ENCODE measurements at places on chromosomes 12 and 14. TPM values are rescaled to one million over a fixed set of nuclear protein-coding genes. Genes with fewer than 3 reads are reported as not detected.

Gene EIF2S3B
- total RNA-seq, result 1.4 TPM

Gene KRT78
- not detected for total RNA-seq

Gene SLC17A8
- total RNA-seq, result not detected

Gene FAM181A
- not detected for total RNA-seq

Gene DNAJC22
- 0.85 TPM for total RNA-seq

Gene CCDC197
- not detected for total RNA-seq

Gene ALKBH2
- 11.7 TPM for total RNA-seq

Gene GYS2
- not detected for total RNA-seq

Gene APAF1
- total RNA-seq, result 40.8 TPM

GRCh38 chr12:28543021-28543890 is 353.0 kb downstream of the CCDC91 start:
- no peak for DNase-seq

DNA sequence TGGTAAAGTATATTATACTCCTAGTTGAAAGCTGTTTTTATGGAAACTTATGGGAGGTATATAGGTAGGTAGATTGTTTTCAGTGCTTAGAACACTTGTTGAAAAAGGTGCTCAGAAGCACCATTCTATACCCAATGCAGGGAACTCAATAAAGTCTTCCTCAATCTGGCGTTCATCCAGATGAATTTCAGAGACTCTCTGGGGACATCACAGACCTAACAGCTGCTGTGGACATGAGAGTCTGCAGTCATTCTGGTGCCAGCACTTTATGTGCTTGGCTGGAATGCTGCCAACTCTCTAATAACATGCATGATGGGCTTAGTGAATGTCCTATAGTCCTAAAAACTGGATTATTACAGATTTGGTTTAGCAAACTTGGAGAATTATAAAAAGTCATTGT is 115.9 kb downstream of the NTN4 start:
- peak; percentile 43 for DNase-seq

DNA sequence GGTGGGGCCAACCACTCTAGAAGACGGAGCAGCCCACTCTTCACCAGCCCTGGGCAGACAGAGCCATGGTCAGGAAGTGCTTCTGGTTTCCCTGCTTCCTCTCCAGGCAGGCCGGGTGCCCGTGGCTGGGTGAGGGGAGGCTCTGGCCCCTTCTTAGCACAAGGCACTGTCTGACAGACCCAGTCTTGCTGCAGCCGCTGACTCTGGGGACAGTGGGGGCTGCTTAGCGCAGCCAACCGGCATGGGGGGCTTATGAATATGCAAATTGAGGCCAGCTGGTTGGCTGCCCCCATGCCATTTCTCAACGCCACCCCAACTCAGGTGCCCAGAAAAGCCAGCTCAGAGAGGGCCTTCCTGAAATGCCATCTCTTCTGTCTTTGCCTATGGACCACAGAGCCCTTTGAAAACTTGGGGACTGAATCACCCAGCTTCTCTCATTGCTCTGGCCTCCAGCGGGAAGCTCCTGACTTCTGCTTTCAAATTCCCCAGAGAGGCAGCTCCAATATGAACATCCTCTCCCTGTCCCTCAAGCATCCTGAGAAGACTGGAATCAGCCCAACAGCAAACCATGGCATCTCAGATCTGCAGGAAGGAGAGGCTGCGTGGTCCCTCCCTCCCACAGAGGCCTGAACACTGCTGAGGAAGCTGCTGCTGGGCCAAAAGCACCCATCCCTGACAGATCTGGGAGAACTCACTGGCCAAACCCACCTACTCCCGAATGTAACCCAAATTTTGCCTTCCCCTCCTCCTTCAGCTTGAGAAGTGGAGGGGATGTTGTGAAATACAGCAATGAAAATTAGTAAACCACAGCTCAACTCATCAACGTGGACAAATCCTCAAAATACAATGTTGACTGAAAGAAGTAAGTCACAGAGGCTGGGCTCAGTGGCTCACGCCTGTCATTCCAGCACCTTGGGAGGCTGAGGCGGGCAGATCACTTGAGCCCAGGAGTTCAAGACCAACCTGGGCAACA is at the start of gene PROX2:
PROX2 (minus strand) TSS at position 205 of the 973 bp plus-strand sequence. CDS start 12,311 bp downstream, outside the sequence.
- DNase-seq, result no peak

DNA sequence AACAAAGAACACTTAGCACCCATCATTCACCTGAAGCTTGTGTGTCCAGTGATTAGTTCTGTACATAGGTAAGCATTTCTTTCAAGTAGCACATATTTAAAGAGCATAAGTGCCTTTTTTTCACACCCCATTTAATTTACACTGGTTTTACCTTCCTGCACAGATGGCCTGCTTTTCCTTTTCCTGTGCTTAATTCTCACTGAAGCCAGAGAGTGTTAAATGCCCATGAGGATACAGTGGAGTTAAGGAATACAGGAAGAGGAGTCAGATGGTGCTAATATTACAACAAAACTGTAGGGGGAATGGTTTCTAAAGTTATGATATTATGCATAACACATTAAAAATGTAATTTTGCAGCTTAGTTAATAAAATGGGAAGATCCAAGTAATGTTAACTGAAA is 31.0 kb upstream of the SLC38A1 start:
- no peak for DNase-seq

GRCh38 chr12:54991161-54991990 is 6.8 kb upstream of the TESPA1 start:
- no peak for DNase-seq

- no peak for DNase-seq
These were observed 50.0 kb downstream of the LGMN start for GRCh38 chr14:92698393-92698792.

DNA sequence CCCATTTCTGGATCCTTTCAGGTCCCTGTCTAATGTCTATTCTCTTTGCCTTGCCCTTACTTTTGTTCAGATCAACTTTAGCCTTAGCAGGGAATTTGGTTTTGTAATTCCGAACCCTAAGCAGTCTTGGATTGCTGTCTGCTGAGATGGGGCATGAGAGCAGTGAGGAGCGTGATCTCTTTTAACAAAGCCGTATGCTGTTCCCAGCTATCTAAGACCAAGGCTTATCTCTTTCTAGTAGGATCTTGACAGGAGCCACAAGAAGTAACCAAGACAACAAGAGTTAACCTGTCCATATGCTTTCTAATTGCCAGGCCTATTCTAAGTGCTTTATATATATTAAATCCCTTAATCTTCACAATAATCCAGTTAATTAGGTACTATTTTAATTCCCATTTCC is 4.5 kb upstream of the DHRS7 start:
- DNase-seq, result no peak

GRCh38 chr12:89857652-89858274 is 149.1 kb upstream of the ATP2B1 start:
- DNase-seq, result no peak

GRCh38 chr14:90593254-90594040 is 196.6 kb downstream of the CALM1 start:
- no peak for DNase-seq

DNA sequence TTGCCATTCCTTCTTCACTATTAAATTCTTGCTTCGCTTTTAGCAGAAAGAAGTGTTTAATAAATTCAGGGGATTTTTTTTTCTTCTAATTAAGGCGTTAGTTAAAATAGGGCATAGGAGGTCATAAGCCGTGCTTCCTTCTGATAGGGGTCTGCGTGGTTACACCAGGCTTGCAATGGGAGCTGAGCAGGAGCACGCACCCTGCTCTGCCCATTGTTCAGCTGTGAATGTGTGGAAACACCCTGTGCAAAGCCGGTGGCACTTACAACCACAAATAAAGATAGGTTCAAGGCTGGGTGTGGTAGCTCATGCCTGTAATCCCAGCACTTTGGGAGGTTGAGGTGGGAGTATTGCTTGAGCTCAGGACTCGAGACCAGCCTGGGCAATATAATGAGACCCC is 162.1 kb downstream of the PRKCH start:
- DNase-seq, result no peak

DNA sequence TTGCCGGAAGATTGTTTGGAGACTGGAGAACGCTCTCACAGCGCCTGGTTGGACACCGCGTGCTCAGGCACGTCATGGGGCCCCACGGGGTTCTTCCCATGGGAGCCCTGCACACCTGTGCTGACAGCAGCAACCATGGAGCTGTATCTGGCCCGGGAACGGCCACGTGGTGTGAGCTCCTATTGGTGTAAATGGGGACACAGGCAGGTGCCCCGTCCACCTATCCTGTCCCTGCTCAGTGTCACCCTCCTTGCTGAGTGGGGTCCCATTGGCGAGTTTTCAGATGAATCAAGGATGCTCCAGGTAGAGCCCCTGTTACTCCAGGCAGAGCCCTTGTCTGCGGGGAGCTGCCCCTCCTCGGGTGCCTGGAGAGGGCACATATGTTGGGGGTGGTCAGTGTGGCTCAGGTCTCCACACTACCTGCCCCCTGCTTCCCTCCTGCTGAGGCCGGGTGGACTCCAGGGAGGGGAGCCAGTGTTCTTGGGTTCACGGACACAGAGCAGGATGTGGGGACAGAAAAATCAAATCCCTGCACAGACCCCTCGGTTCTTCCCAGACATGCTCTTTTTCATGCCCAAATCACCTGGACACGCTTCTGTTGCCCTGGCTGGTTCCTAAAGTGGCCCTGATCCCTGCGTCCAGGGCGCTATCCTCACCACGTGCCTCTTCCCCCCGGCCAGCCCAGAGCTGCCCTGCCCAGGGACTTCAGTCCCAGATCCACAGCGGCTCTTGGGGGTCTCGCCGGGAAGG is 250.1 kb downstream of the ADGRD1 start:
- DNase-seq, result no peak

DNA sequence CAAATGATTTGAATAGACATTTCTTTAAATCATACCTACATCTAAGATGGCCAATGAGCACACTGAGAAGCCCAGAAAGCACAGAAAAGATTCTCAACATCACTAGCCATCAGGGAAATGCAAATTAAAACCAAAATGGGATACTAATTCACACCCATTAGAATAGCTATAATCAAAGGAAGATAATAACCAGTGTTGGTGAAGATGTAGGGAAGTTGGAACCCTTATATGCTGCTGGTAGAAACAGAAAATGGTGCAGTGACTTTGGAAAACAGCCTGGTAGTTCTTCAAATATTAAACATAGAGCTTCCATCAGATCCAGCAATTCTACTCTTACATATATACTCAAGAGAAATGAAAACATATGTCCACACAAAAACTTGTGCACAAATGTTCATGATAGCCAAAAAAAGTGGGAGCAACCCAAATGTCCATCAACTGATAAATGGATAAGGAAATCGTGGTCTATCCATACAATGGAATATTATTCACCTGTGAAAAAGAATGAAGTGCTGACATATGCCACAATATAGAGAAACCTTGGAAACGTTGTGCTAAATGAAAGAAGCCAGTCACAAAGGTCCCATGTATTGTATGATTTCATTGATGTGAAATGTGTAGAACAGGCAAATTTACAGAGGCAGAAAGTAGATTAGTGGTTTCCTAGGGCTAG is 24.4 kb downstream of the SYNE3 start:
- no peak for DNase-seq

DNA sequence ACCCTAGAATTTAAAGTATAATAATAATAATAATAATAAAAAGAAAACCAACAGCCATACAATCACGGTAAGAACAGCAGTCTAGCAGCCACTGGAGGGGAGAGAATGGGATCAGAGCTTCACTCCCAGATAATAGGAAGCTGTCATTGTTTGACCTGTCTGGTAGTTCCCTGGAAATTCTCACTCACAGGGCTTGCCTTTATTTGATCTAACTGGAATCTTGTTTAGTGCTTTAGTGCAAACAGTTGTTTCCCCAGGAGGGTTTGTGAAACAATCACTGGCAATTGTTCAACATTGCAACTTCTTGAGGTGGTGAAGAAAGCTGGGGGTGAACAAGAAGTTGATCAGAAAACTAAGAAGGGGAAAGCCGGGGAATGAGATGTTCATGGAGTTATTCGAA is 68.7 kb upstream of the PTCSC3 start:
- no peak for DNase-seq

GRCh38 chr14:98210045-98210672 is 1061.8 kb downstream of the BCL11B start:
- no peak for DNase-seq

DNA sequence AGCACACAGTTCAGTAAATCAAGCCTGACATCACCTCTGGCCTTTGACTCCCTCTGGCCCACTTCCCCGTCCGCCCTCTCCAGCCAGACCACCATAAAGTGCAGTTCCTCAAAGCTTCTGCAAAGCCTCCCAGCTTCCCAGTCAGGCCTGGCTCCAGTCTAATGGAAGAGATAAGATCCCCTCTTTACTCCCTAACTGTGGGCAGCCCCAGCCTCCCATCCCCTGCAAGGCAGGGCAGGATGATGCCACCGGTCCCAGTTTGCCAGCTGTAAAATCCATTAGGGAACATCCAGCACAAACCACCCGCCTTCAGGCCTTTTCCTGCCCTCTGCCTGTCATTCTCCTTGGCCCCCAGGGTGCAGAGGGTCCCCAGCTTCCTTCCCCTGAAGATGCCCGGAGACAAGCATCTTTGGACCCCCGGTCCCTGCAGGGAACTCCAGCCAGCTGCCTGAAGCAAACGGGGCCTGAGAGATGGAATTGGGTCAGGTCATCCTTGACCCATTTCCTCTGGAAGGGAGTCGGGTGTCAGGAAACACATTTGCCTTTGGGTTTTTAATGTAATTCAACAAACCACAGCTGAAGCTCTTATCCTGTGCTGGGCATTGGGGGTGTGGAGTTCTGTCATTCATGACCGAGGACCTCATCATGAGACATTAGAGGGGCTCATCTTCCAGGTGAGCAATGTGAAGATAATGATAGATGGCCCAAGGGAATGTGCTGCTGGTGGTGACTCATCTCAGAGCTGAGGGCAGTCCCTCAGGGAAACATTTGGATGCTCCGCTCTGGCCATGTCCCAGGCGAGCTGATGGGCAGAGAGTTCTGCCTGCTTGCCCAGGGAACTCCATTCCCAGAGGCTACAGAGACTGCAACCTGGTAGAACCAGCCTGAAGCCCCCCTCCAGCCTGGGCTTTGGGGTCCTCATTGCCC is 93.8 kb upstream of the CLMN start:
- no peak for DNase-seq

DNA sequence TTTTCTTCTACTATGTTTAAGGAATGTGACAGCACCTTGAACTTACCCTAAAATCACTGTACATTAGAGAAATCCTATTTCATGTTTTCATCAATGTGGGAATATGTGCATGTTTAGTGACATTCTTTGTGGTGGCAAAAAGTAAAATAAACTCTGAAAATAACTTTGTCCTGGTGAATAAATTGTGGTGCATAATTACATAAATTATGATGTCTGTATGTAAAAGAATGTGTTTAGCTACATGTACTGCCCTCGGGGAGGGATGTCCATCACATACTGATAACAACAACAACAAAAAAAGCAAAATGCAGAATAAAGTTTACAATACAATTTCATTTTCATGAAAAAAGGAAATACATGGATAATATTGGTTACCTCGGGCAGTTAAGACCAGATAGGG is 157.3 kb downstream of the METTL25 start:
- no peak for DNase-seq

Measured in pulmonary artery endothelial cell (primary cell).